ENCODE measurements at places on chromosomes 7 and 10. TPM values are rescaled to one million over a fixed set of nuclear protein-coding genes. Genes with fewer than 3 reads are reported as not detected.

OR6V1 gene
- total RNA-seq = not detected

WAC gene
- total RNA-seq = 47.2 TPM

GRCh38 chr10:73800560-73801252 lies 10.7 kb downstream of the NDST2 start:
- DNase-seq = no peak

- no peak for DNase-seq
These were observed 11.6 kb downstream of the ADAMTS14 start for GRCh38 chr10:70683940-70684339.

- no peak for DNase-seq
These were observed 18.4 kb downstream of the PPP1R17 start for GRCh38 chr7:31705377-31705776.

- DNase-seq = no peak
These were observed 43.0 kb upstream of the SLIT1 start for GRCh38 chr10:97228775-97229157.

GRCh38 chr7:151206914-151207313 lies 3.4 kb downstream of the H2BK1 start:
- DNase-seq = no peak
